Activated T-helper 1 cell treated with anti-CD3 and anti-CD28 coated beads, Interleukin-2, amount 50 U/mL, for 16 hours (primary cell): ENCODE measurements at places on chromosomes 16 and 17.

- DNase-seq = no peak
These were observed 11.5 kb upstream of the MMD start for GRCh38 chr17:55433029-55433628.

DNA sequence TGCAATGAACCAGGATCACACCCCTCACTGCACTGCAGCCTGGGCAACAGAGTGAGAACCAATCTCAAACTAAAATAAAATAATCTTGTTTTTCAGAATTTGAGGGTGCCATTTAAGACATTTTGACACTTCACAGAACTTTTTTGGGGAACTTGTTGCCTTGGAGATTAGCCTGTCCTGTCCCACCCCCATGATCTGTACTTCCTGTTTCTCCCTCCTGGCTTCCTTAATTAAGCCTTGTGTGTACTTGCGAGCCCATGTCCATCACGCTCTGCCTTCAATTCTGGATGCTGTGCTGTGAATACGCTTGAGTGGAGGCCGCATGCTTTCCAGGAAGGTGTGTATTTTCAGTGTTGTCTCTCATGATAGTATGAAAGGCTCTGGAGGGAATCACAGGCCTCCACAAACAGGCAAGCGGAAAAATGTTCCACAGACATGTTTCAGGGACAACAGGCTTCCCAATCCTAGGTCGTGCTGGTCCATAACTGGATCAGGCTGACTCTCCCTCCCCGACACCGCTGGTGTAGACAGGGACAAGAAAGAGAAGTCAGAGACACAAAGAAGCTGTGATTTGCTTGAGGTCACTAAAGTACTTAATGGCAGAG is 56.9 kb downstream of the NOS2 start:
- no peak for DNase-seq

DNA sequence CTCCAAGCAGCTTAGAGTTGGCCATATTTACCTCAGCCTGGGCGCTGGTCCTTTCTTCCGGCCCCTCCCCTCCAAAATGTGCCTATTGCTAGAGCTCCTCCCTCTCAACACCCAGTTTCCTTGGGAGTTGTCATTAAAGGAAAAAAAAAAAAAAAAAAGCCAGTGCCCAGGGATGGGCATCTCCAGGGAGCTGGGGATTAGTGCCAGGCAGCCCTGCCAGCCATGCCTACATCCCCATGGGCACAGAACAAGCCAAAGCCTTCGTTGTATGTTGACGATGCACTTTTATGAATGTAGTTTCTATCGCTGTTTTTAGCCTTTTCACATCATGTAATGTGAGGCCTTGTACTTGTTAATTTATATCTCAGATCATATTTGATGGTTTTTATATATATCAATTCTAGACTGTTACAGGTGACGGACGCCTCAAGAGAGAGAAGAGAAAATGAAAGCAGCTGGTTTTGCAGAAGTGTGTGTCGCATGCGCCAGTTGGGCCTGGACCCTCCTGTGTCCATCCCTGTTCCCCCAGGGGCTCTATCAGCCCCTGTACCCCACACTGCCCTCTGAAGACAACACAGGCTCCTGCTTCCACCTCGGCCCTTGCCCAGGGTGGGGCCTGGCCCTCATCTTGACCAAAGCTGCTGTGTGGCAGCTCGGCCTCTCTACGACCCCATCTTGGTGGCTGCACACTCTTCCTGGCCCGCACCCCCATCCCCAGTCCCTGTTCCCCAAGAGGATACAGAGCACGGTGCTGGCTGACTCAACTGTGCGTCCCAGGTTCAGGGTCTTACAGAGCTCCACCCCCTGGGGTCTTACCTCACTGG is 4.8 kb downstream of the LIMD2 start:
- no peak for DNase-seq

GRCh38 chr17:7133424-7133823 is 18.8 kb upstream of the ASGR2 start:
- no peak for DNase-seq
